ENCODE measurements at places on chromosomes 12 and 14. TPM values are rescaled to one million over a fixed set of nuclear protein-coding genes. Genes with fewer than 3 reads are reported as not detected.

Gene CCDC38
- total RNA-seq: not detected

GRCh38 chr14:102375119-102375518 is 12.4 kb downstream of the TECPR2 start:
- DNase-seq: no peak

Gene LHX5
- not detected for total RNA-seq

Gene DHH
- 0.07 TPM for total RNA-seq

- DNase-seq: no peak
Measured at GRCh38 chr12:115895247-115895646, 382.2 kb downstream of the MED13L start.

Gene NPFF
- 0.57 TPM for total RNA-seq

DNA sequence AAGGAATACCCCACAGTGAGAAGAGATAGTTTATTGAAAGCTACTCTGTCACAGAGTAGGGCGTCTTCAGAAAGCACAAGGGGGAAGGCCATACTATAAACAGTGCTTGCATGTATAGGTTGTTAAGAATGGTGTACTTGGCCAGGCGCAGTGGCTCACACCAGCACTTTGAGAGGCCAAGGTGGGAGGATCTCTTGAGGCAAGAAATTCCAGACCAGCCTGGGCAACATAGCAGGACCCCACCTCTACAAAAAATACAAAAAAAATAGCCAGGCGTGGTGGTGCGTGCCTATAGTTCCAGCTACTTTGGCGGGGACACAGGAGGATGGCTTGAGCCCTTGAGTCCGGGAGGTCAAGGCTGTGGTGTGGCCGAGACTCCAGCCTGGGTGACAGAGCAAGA is 38.0 kb upstream of the PAPOLA start:
- no peak for DNase-seq

- DNase-seq: no peak
Measured at GRCh38 chr12:43551971-43552559, at the start of gene ADAMTS20. TSS of gene ADAMTS20 (minus strand) at chr12:43552203. CDS start at chr12:43551921, 282 bp downstream.

Gene RAPGEF3
- 4.5 TPM for total RNA-seq

DNA sequence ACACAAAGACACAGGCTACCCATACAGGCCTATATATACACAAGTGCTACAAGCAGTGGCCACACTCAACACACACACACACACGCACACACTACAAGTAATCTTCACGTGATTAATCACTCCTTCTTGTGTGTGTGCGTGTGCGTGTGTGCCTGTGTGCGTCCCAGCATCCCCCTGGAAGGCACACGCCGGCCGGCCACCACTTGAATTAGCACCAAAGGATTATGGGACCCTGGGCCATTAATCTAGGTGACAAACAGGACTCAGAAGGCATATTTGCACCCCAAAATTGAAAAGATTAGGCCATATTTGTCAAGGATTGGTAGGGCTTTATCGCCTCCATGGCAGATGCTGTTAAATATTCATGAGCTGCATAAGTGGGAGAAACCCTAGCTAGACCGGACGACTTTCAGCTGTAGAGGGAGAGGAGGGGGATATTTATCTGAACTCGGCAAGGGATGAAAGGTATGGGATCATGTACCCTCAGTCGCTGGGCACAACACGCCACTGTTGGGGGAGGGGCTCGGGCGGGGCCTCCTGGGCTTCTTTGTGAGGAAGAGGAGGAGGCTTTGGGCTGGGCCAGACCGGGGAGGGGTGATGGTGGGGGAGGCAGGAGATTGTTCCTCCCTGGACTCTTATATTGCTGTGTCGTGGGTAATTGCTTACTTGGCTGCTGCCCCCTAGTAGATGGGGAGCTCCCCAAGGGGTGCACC is 89.6 kb upstream of the LHX5 start:
- no peak for DNase-seq

DNA sequence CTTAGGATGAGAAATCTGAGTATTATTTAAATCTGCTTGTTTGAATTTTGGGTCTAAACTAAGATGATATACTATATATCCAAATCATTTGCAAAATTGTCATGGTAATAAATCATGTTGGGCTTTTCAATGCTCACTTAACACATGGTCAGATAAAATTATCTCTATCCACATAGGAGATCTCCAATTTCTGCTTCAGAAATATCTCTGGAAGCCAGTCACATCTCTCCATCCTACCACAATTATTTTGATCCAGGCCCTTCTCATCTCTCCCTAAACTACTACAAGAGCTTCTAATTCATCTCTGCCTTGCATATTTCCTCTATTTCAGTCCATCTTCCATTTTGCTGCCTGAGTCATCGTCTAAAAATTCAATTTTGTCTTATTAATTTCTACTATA is 3.8 kb downstream of the DCN start:
- DNase-seq: no peak

DNA sequence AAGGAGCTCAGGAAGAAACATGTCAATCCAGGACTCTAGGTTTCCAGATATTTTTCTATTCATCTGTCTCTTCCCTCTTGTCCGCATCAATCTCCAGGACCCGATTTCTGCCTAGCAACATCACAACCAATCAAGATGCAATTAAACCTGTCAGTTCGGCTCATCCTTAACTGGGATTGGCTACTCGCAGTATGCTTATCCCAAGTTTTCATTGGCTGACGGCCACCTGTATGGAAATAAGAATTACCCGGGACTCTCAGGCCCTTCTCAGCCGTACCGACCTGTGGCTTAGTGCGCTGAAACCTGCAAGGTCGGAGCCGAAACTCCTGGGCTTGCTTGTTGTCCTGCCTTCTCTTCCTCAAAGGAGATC is 20.4 kb upstream of the ATP5MC2 start:
- no peak for DNase-seq

DNA sequence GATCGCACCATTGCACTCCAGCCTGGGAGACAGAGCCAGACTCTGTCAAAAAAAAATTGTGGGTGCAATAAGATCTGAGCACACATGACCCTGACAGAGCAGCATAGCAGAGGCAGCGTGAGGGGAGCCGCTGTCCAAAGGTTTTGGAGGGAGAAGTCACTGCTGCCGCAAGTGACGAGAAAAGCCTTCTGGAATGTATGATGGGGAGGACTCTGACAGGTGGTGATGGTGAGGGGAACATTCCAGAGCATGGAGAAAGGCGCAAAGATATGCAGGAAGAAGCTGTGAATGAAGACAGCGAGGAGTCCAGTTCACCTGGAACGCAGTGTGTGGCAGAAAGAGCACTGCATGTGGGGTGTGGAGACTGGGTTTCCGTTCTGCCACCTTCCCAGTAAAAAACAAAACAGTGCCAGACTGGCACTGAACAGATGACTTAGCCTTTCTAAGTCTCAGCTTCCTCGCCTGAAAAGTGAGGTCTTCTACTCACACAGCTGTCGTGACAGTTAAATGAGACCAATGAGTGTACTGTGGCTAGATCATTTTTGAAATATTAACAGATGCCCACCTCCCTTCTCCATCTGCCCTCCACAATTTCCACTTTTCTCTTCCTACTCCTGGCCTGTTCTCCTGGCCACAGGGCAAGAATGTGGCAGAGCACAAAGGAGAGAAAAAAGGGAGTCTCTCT is 53.4 kb upstream of the PTHLH start:
- no peak for DNase-seq

DNA sequence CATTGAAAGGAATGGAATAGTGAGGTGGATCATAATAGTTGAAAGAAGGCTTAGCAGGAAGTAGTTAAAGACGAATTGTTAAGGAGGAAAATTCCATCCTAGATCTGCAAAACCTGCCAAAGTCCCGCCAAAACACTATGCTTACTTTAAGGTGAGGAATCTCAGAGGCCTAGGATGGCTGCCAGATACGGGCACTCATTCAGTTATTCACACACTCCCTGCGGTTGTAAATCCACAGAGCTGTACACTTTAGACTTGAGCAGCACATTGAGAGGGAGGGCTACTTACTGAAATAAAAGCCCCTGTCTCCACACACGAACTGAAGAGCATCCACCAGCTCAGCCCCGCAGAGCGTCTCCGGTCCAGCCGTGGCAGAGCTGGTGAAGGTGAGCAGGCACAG is 5.0 kb downstream of the IGF1 start:
- no peak for DNase-seq

Gene TAS2R13
- total RNA-seq: 1.3 TPM

Gene GCH1
- 49.8 TPM for total RNA-seq

- DNase-seq: no peak
Measured at GRCh38 chr12:123132951-123133619, 17.8 kb downstream of the PITPNM2 start.

GRCh38 chr12:109432842-109433304 is 44.2 kb downstream of the KCTD10 start:
- peak; percentile 94 for DNase-seq

Gene KRT79
- total RNA-seq: not detected

GRCh38 chr12:51941011-51941581 is 10.4 kb upstream of the ACVR1B start:
- no peak for DNase-seq

DNA sequence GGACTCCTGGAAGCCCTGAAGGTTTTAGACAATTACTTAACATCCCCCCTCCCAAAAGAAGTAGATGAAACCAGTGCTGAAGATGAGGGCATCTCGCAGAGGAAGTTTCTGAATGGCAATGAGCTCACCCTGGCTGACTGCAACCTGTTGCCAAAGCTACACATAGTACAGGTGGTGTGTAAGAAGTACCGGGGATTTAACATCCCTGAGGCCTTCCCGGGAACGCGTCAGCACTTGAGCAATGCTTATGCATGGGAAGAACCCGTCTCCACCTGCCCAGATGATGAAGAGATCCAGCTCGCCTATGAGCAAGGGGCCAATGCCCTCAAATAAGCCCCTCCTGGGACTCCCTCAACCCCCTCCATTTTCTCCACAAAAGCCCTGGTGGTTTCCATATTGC is 10.6 kb upstream of the SPPL3 start:
- no peak for DNase-seq

DNA sequence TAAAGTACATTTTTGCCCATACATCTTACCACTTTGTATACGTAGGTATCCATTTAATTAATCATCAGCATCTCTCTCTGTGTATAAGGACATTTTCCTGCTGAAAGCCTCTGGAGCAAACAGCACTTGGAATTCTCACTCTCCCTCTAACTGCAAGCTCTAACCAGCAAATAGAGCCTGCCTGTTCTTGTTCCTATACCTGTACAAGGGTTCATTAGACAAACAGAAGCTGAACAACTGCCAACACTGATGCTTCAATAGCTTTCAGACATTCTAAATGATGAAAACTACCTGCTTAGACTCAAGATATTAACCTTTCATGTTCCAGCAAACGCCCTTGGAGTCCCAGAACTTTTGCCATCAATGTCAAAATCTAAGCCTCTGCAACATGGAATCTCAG is 98.0 kb downstream of the KCNH5 start:
- no peak for DNase-seq

DNA sequence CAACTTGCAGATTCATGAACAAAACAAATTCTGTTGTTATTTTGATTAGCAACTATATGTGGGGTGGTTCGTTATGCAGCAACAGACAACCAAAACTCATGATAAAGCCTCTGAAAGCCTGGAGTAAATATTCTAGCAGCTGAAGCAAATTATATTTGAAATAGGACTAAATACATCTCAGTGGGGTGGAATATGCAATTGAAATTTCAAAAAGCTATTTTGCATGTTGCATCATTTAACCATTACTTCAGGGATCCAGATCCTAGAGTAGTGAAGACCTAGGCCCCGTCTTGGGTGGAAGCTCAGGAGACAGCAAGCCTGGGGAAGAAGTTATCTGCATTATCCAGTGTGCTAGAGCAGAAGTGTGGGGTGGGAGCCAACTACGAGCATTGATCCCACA is 114.7 kb downstream of the PPM1A start:
- no peak for DNase-seq

DNA sequence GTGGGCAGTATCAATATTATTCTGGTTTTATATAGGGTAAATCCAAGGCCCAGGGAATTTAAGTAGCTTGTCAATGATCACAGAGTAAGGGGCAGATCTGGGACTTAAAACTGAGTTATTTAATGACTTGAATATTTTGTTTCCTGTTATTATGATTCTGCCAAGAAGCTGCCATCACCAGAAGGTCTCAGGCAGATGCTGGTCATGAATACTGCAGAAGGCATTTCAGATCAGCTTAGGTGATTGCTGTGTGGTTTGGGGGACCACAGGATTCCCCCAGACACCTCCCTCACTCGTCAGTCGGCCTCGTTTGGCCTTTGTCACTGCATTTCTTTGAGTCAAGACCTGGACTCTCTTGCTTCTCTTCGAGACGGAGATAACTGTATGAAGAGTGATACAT is 47.7 kb upstream of the EVL start:
- no peak for DNase-seq

Gene SAMD15
- total RNA-seq: 0.28 TPM

DNA sequence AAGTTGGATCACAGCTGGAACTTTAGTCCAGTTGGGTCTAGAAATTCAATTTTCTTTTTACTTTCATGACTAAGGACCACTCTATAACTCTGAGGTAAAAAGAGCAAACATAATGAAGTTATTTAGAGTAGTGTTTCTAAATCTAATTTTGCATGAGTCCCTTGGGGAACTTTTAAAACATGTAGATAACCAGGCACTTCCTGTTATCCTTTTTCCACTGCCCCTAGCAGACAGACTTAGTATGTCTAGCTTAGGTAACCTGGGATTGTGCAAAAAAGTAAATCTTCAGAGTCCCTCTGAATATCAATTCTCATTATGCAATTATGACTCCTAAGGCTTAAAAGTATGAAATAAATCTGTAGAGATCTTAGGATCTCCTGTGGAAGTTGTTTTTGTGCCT is 371.2 kb downstream of the DIO2 start:
- DNase-seq: no peak

GRCh38 chr12:32179011-32179395 is 72.4 kb downstream of the BICD1 start:
- no peak for DNase-seq

Gene POMT2
- 23.5 TPM for total RNA-seq

- no peak for DNase-seq
Measured at GRCh38 chr12:26789731-26790644, 43.0 kb downstream of the ITPR2 start.

GRCh38 chr12:42091769-42092168 is 52.9 kb downstream of the GXYLT1 start:
- no peak for DNase-seq

Gene SERPINA5
- total RNA-seq: not detected

- no peak for DNase-seq
Measured at GRCh38 chr12:118328486-118329330, 44.0 kb downstream of the TAOK3 start.

- no peak for DNase-seq
Measured at GRCh38 chr12:11777451-11777850, 128.0 kb downstream of the ETV6 start.

DNA sequence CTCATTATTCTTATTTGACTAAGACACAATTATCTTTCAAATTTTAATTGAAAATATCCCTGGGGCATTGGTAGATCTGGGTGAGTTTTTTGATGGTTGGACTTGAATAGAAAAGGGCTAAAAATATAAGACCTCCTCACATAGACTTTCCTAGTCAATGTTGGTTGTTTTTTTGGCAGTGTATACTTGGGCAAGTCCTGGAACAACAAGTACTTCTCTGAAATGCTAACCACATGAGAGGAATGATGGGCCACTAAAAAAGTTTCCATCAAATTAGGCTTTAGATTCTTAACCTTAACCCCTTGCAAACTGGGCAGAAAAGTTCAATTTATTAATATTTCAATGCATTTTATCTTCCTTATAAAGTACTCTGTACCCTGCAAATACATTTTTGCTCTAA is 97.6 kb downstream of the FGD4 start:
- no peak for DNase-seq

Data from activated CD4-positive, alpha-beta T cell treated with anti-CD3 and anti-CD28 coated beads, Interleukin-2, amount 10 ng/mL, durations not matched to agents 24 days and 14 days (primary cell).